ENCODE measurements at places on chromosomes 13 and 19. TPM values are rescaled to one million over a fixed set of nuclear protein-coding genes. Genes with fewer than 3 reads are reported as not detected.

VSTM2B gene
- total RNA-seq = not detected

FRY gene
- 91.1 TPM for total RNA-seq

SERP2 gene
- total RNA-seq = 12.9 TPM

ZIC2 gene
- not detected for total RNA-seq

SYT3 gene
- total RNA-seq = 0.24 TPM

BRSK1 gene
- total RNA-seq = 9.1 TPM

OR10H4 gene
- not detected for total RNA-seq

SEMA6B gene
- total RNA-seq = 24.8 TPM

BCL2L12 gene
- 12.0 TPM for total RNA-seq

CACNG7 gene
- not detected for total RNA-seq
